Heart right ventricle (tissue), 16 donors: ENCODE measurements at places on chromosomes 6 and 20.

GRCh38 chr6:72911463-72912155 is 289.7 kb downstream of the KCNQ5 start:
- no peak for DNase-seq

- no peak for DNase-seq
Measured at GRCh38 chr6:152478377-152479010, 158.7 kb downstream of the SYNE1 start.

DNA sequence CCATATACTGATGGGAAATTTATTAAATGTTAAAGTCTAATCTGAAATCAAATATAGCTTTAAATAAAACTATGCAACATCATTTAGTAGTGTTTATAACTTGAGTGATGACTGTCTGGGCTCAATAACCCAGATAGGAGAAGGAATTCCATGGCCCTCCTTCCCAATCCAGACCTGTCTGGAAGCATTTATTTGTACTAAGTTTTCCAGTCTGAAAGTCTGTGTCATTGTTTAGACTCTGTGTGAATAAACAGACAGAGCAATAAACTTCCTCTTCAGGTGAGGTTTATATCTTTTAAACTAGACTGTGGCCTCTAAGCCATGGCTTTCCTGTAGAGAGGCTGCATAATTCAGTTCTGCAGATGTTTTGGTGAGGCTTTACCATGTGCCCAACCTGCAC is 176.4 kb downstream of the SOX4 start:
- no peak for DNase-seq

DNA sequence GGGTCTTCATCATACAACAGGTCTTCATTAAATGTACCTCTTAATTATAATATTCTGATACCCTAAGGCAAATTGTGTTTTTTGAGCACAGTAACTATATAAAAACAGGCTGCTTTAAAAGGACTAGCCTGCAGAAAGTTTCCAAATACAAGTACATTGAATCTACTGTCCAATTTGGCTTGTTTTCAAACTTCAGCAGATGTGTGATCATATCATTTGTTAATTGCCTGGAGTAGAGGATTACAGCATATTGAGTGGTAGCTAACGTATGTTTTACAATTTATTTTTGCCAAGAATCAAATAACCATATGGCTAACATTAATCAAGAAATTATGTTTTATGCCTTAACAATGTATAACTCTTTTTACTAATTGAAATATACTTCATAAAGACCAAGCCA is 12.6 kb downstream of the TINAG start:
- DNase-seq, result no peak

DNA sequence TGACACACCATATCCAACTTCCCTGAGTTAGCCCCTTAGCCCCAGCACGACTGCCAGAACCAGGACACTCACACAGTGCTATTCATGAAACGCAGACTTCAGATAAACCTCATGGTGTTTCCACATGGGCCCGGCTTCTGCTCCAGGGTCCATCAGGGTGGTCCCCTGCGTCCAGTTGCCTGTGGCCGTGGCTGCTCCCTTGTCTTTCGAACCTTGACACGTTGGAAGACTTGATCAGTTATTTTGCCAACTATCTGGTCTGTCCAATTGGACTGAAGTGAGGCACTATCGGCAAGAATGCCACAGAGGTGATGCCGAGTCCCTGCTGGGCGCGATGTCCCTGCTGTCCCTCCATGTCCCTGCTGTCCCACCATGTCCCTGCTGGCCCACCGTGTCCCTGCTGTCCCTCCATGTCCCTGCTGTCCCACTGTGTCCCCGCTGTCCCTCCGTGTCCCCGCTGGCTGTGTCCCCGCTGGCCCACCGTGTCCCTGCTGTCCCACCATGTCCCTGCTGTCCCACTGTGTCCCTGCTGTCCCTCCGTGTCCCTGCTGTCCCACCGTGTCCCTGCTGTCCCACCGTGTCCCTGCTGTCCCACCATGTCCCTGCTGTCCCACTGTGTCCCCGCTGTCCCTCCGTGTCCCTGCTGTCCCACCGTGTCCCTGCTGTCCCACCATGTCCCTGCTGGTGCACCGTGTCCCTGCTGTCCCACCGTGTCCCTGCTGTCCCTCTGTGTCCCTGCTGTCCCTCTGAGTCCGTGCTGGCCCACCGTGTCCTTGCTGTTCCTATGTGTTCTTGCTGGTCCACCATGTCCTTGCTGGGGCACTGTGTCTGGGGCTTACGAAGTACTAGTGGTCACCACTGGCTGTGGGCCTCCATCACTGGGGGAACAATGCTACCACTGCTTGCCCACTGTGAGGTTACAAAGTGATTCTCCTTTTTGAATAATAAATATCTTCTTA is 251.4 kb downstream of the DLL1 start:
- DNase-seq, result no peak

- DNase-seq, result no peak
Measured at GRCh38 chr6:154219250-154219649, 137.4 kb downstream of the IPCEF1 start.

GRCh38 chr6:37630281-37630799 is 67.3 kb downstream of the MDGA1 start:
- no peak for DNase-seq

- no peak for DNase-seq
Measured at GRCh38 chr20:20435453-20435852, 67.5 kb downstream of the INSM1 start.

DNA sequence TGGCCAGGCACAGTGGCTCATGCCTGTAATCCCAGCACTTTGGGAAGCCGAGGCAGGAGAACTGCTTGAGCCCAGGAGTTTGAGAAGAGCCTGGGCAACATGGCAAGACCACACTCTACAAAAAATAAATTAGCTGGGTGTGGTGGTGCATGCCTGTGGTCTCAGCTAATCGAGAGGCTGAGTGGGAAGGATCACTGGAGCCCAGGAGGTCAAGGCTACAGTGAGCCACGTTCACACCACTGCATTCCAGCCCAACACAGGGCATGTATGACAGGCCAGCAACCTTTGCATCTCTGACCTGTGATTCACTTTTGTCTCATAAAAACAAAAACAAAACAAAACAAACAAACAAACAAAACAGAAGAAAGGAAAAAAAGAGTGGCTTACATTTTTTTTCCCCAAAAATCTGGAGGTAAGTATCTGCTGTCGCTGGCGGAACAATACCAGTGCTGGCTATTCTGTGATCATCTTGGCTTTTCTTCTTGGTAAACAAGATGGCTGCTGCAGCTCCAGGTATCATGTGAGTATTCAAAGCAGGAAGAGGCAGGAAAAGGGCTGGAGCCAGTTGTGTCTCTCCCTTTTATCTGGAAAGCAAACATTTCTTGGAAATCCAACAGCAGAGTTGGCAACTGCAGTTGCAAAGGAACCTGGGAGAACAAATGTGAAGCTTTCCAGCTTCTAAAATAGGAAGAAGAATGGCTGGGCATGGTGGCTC is 40.4 kb upstream of the ZMYND8 start:
- no peak for DNase-seq

GRCh38 chr6:51855310-51856082 is 231.9 kb downstream of the PKHD1 start:
- DNase-seq, result no peak

DNA sequence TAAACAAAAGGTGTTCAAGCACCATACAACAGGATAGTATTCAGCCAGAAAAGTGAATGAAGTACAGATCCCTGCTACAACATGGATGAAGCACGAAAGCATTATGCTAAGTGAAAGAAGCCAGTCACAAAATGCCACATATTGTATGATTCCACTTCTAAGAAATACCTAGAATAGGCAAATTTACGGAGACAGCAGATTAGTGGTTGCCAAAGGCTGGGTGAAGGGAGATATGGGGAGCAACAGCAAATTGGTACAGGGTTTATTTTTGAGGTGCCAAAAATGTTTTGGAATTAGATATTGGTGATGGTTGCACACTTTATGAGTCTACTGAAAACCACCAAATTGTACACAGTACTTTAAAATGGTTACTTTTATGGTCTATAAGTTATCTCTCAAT is 23.2 kb downstream of the MAP3K5 start:
- no peak for DNase-seq

- no peak for DNase-seq
Measured at GRCh38 chr6:5083307-5083583, 1.9 kb upstream of the PPP1R3G start.

- peak; percentile 83 for DNase-seq
Measured at GRCh38 chr20:44598423-44599305, 16.3 kb downstream of the PKIG start.

DNA sequence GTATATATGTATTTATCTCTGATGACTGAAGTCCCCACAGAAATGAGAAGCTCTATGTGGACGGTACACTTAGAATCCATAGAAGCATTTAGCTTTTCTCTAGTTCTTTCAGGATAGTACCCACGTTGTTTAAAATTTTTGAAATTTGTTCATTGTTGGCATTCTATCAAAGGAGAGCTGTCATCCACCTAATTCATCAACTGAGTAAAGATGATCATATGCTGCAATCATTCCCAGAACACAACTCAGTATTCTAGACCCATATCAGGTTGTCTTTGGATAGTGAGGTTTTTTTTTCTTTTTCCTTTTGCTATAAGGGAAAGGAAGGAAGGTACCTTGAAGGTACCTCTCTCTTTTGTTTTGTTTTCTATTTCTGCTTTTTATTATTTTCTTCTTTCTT is 9.3 kb downstream of the SERAC1 start:
- DNase-seq, result no peak

DNA sequence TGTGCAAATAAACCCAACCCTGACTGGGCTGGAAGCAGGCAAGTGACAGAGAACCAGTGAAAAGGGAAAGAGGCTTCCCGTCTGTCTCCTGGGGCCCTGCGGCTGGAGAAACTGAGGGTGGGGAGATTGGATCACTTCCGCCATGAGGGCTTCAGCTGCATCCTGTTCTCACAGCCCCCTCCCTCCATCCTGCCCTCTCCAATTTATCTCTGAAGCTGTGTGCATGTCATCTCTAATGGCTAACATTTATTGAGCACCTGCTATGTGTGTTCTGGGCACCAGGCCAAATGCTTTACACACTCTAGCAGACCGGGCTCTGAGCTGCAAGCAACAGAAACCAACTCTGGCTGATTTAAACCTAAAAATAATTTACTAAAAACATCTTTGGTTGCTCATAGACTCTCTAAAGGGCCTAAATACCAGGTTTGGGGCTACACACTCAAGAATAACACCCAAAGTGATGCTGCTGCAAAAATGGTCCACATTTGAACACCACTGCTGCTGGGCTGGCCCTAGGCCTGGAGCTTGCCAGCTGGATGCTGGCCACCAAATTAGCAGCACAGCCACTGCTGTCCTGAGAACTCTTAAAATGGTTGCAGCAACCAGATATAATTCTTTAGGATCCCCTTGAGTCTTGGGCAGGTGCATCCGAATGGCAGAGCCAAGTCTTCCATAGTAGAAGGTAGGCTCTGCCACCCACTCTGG is 123.6 kb upstream of the LRFN2 start:
- peak; percentile 12 for DNase-seq

DNA sequence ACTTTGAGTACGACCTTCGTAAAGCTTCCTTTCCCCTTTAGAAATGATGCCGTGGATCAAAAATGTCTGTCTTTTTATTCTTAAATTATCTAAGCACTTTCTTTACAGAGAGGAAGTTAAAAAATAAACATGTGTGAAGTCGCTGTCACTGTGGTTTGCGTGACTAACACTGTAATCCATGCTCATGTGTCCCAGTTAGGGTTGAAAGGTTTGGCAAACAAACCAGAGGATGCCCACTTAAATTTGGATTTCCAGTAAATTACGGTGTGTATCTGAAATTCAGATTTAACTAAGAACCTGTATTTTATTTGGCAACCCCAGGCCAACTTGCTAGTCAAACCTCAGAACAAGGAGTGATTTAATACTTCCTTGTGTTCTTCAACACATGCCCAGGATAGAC is 21.1 kb downstream of the HLA-DRB1 start:
- DNase-seq, result no peak

DNA sequence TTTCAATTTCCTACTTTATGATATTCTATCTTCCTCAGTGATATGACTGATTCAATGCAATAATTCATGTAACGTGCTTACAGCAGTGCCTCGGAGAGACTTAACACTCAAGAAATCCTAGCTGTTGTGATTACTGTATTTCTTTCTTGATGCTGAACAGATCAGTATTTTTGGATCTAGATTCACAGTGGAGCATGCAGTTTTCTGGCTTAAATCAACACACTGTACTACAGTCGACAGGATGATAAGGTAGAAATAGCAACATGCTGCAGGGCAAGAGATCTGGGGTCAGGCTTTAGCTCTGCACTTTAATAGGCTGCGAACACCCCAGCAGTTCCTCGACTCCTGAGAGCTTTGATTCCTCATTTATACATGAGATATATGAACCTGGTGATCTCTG is 161.0 kb downstream of the AIG1 start:
- no peak for DNase-seq

DNA sequence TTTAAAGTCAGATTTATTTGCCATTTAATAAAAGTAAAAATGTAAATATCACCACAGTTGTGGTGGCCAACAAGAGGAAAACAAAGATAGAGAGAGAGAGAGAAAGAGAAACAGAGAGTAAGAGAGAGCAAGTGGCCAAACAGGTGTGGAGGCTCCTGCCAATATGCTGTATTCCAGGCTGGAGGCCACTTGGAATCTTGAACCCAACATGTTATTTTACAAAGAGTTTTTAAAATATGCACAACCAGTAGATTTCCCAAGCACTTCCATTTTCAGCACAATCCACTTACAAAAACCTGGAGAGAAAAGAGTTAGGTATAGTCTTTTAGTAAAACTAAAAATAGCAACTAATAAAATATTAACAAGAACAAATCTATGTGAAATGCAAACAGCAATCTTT is 1323.1 kb upstream of the CITED2 start:
- no peak for DNase-seq

DNA sequence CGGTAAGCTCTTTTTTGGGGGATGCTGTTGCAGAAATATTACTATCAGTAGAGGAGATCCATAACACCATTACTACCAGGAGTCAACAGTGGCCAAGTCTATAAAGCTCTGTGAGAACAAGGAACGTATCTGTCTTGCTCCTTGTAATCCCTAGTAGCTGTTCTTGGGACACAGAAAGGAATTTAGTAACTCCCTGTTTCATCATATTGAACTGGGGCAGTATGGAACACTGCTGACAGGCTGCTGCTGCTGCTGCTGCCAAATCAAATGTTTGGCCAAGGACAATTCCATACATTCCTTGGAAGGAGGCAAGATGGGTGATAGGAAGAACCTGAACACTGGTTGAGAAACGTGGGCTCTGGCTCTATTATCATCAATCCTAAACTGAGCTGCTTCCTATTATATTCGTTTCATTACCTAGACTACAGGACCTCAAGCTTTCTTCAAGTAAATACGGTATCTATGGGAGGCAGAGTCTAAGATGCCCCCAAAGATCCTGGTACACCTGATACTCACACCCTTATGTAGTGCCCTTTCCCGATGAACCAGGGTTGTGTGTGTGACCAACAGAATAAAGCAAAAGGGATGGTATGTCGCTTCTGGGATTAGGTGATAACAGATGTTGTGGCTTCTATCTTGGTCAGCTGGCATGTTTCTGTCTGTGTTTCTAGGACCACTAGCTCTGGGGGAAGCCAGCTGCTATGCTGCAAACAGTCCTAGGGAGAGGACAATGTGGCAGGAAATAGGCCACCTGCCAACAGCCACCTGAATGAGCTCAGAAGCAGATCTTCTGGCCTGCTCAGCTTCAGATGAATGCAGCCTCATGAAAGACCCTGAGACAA is 39.5 kb downstream of the ELOVL5 start:
- no peak for DNase-seq

GRCh38 chr20:43658069-43658722 is 8.7 kb upstream of the MYBL2 start:
- no peak for DNase-seq

- no peak for DNase-seq
Measured at GRCh38 chr20:33291830-33292355, 8.9 kb downstream of the BPIFB1 start.
